CMK (cell line): ENCODE measurements at places on chromosomes 7 and 10.

DNA sequence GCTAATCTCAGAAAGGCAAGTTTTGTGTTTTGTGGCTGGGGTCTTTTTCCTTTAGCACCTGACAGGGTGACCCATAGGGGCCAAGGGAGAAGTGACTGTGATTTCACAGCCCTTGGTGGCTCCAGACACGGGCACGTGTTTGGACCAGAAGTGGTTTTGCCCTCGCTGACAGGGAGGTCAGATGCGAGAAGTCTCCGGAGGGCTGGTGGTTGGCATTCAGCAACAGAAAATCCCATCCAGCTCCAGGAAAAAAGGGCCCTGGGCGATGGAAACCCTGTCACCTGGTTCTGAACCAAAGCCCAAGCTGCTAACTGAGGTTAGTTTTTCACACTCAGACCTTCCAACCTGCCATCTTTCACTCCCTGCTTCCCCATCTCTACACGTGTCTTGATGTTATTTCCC, 272.9 kb downstream of the TRIL start:
- DNase-seq, result no peak

- no peak for DNase-seq
These were observed 469 bp upstream of the NOC3L start for GRCh38 chr10:94363251-94363565.

- no peak for DNase-seq
These were observed 229.7 kb upstream of the PFKP start for GRCh38 chr10:2837674-2838073.

DNA sequence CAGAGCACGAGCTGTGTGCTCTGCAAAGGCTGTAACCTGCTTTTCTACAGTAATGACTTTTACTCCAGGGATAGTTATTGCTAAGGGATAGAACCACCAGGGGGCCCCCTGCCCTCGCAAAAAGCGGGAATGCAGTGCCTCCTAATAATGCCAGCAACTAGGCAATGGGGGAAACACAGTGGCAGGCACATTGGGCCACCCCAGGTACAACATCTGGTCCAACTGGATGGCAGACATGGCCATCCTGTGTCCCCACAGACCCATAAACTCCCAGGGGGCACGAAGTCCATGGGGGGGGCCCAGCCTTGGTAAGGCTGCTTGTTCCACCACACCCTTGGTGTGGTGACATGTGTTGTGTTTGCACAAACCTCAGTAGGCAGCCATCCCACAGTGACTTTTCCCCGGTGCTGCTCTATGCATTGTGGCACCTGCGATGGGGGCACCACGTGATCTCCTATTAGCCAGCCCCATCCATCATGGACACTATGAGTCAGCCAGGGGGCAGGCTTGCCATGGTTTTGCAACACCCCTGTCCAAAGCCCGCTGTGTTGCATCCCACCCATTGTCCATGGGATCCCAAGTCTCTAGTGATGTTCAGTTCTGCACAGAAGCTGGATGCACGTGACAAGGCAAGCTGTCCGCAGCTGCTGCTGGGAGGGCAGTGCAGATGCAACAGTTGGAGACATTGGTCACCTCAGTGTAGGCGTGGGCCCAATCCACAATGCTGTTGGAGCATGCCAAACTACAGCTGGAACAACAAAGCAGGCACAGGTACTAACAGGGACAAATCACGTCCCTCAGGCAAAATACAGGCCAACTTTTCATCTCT, 84.0 kb downstream of the ANLN start:
- DNase-seq, result no peak
